ENCODE measurements at places on chromosomes 3 and 15.

- DNase-seq = no peak
Measured at GRCh38 chr3:72969766-72970165, 26.8 kb upstream of the PPP4R2 start.

DNA sequence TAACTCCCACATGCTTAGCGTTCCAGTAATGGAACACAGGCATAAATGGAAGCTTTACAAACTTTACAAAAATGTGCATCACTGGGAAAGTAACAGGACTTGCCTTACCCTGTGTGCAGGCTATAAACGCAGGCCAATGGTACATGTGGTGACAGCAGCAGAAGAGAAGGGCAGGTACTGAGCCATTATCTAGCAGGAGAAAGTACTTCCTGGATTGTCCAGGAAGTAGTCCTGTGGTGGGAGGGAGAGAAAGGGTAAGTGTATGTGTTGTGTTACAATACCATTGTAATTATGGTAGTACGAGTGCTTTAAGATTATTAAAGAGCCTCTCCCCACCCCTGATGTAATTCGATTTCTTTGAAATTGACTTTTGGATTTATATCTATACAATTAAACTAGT is 5.3 kb downstream of the ATP1B3 start:
- no peak for DNase-seq

- DNase-seq = no peak
Measured at GRCh38 chr3:54443561-54444161, 321.3 kb downstream of the CACNA2D3 start.

GRCh38 chr15:57114070-57114469 is 195.6 kb downstream of the TCF12 start:
- DNase-seq = no peak

GRCh38 chr3:55271549-55271948 is 215.6 kb downstream of the WNT5A start:
- DNase-seq = no peak

DNA sequence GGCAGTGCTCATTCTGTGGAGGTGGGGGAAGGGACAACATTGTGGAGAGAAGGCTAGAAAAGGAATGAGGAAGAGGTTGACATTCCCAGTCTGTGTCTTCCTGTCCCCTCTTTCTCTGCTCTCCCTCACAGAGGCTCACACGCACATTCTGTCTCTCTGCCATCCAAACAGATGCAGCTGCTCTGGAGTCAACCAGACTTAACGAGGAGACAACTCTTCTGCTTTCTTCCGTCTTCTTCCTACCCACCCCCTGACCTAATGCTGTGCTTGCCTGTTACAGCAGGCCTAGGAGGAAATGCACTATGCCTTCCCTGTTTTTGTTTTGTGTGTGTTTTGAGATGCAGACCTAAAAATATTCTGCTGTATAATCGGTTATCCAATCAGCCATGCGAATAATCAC is 121.9 kb downstream of the CACNA1D start:
- DNase-seq = no peak

GRCh38 chr3:39122813-39123212 is 15.3 kb downstream of the TTC21A start:
- DNase-seq = no peak

- DNase-seq = peak; percentile 76
Measured at GRCh38 chr3:48446425-48447193, at the start of gene ATRIP. Gene ATRIP, plus strand, starts transcription at chr3:48446737. Its CDS starts 109 bp downstream, at chr3:48446846.

- DNase-seq = no peak
Measured at GRCh38 chr15:91783008-91783407, 70.5 kb upstream of the SLCO3A1 start.

DNA sequence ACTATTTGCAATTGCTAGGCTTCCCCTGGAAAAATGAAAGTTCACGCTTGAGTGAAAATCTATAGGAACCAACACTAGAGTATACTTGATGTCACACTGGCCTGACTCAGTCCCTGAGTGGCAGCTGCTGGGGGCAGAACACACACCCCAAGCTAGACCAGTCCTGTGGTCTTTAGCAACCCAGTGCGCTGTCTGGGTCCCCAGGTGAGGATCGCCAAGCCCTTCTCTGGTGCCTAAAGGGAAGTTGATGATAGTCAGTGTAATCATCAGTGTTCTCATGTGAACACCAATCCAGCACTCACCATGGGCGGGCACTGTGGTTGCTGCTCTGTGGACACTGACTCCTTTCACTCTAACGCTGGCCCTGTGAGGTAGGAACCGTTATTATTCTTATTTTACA is 11.2 kb downstream of the ALDH1A3 start:
- DNase-seq = no peak

GRCh38 chr3:141170678-141171295 is 60.8 kb upstream of the PXYLP1 start:
- no peak for DNase-seq

DNA sequence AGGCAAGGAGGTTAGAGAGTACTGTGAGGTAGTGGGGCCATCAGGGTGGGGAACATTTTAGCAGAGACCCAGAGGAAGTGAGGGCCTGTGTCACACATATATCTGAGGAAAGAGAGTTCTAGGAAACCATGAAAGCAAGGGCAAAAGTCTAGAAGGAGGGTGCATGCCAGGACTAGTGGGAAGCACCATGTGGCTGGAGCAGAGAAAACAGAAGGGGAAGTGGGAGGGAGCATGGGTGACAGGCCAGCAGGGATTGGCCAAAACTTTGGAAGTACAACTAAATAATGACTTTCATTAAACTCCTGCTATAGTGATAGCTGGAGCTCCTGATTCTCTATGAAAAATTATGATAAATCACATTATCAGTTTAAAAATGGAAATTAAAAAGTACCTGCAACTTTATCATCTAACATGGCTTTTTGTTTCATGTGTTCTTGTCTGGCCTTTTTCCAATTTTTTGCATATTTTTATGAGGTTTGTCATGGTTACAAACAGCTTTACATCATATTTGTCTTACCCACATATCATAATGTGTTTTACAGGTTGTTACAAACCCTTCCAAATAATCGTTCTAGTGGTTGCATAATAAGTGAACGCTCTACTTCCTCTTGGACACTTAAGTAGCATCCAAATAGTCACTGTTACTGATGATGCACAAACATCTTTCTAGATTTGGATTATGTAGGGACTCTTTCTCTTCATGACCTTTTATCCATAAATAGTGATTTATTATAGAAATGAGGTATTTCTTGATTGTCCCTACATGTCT is 168.3 kb downstream of the NEK10 start:
- DNase-seq = no peak
